Mononuclear cell (primary cell): ENCODE measurements at places on chromosomes 5 and 9. TPM values are rescaled to one million over a fixed set of nuclear protein-coding genes. Genes with fewer than 3 reads are reported as not detected.

The LRRC19 gene
- not detected for total RNA-seq

The PIP5K1B gene
- 1.5 TPM for total RNA-seq

The FAM153A gene
- total RNA-seq: 16.5 TPM

The PCDHGB7 gene
- 0.31 TPM for total RNA-seq

The ABLIM3 gene
- 4.4 TPM for total RNA-seq

The LHX2 gene
- total RNA-seq: not detected

The DNAH5 gene
- not detected for total RNA-seq

The GMCL2 gene
- not detected for total RNA-seq

The ERP44 gene
- 18.2 TPM for total RNA-seq

The SNCAIP gene
- not detected for total RNA-seq

The EPB41L4A gene
- 3.4 TPM for total RNA-seq

The PFN3 gene
- total RNA-seq: not detected

The IL3 gene
- not detected for total RNA-seq

The CDX1 gene
- not detected for total RNA-seq

The FRMD3 gene
- total RNA-seq: 15.1 TPM

The UHRF2 gene
- total RNA-seq: 192 TPM

The KLHL9 gene
- total RNA-seq: 22.0 TPM

The NIPAL4 gene
- total RNA-seq: 11.5 TPM

The IER5L gene
- total RNA-seq: 13.2 TPM

The LHX3 gene
- total RNA-seq: not detected

The SCGB3A2 gene
- total RNA-seq: not detected

The PCDHB10 gene
- not detected for total RNA-seq

The NXNL2 gene
- total RNA-seq: not detected

The PRLR gene
- 1.6 TPM for total RNA-seq

The KCTD16 gene
- under 0.01 TPM for total RNA-seq

The SPRY4 gene
- total RNA-seq: not detected

The ANKRD31 gene
- total RNA-seq: 0.63 TPM

The TAF11L11 gene
- total RNA-seq: not detected

The CD72 gene
- total RNA-seq: 4.9 TPM

The TRAF1 gene
- total RNA-seq: 88.8 TPM

The ADGRV1 gene
- 0.94 TPM for total RNA-seq

The PLK2 gene
- 43.2 TPM for total RNA-seq

The ELOVL7 gene
- total RNA-seq: 23.2 TPM

The SHROOM1 gene
- total RNA-seq: 0.52 TPM

The BTNL3 gene
- not detected for total RNA-seq

The GCNT4 gene
- 10.8 TPM for total RNA-seq

The AK8 gene
- total RNA-seq: 0.63 TPM

The GFI1B gene
- total RNA-seq: 13.6 TPM

The ADAMTS6 gene
- total RNA-seq: 4.9 TPM

The SUSD3 gene
- total RNA-seq: 11.0 TPM

The TXNDC8 gene
- not detected for total RNA-seq

The ADGRD2 gene
- total RNA-seq: 0.10 TPM

The ANKRD20A1 gene
- total RNA-seq: 0.21 TPM

The SPINK4 gene
- total RNA-seq: not detected

The FOXD4L6 gene
- not detected for total RNA-seq

The INSL4 gene
- total RNA-seq: not detected

The FBXO38 gene
- 76.3 TPM for total RNA-seq

The ERBIN gene
- 146 TPM for total RNA-seq

The SPINK13 gene
- total RNA-seq: not detected

The FOXD4L3 gene
- not detected for total RNA-seq

The EMB gene
- 250 TPM for total RNA-seq
